ENCODE measurements at places on chromosomes 4 and X.

GRCh38 chrX:109839694-109840567, 106.9 kb upstream of the ACSL4 start:
- no peak for DNase-seq

DNA sequence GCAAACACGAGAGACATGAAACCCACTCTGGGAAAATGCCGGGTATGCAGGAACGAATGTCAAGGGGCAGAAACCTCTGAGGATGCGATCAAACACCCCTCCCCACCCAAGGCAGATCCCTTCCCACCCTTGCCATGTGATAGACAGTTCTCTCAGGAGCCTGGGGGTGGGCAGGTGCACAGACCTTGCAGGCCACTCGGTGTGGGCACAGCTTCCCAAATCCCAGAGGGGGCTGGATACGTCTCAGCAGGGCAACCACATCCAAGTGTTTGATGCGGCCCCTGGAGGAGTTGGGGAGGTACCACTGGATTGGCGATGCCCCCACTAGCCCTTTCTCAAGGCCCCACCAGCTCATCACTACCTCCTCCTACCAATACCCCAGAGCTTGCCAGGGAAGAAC, 10.4 kb upstream of the SYP start:
- DNase-seq, result no peak

DNA sequence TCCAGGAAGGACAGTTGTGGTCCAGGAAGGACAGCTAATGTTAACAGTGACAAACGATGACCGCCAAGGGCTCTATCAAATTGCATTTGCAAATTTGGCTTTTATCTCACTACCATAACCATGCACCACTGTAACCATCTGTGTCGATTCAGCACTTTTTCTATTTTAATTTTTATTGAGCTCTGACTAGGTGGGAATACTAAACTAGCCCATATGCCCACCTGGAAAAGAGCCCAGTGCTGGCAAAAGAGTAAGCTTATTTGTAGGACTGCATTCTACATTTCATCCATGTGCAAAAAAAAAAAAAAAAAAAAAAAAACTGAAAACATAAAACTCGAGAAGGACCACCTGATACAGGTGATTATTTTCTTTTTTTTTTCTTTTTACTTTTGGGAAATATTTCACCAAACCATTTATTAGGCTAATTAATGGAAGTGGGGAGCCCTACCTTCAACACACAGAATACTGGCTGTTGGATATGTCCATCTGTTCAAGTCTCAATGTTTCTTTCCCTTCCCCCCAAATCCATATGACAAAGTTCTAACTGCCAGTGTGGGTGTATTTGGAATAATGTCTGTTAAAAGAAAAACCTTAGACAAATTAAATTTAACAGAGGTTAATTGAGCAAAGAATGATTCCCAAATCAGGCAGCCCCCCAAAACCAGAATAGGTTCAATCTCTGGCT, 99.5 kb upstream of the MXRA5 start:
- no peak for DNase-seq

DNA sequence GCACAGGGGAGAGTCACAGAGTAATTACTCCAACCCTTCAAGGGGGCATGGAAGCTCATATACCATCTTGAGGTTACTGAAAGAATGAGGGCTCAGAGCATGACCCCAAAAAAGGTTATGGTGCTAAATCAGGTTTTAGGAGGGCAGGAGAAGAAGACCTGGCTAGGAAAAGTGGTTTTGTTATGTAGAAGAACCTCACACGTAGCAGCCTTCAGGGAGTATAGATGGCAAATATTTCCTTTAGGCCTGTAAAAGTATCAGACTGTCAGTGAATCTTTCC, 102.0 kb upstream of the PDE5A start:
- no peak for DNase-seq

DNA sequence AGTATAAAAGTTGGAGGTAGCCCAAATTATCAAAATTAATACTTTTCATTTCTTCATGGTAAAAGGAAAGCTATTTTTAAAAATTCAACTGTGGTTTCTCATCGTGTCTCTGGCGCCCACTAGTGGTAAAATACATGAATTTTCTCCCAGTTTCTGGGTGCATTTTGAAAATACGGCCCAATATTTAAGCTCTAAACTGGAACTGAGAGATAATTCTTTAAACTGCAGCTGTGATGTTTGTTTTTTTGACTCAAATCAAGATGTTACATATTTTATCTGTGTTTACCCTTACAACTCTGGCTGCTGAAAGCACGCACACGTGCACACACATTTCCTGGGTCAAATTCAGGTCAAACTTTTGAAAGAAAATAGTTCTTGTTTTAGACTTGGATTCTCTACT, 123.9 kb upstream of the ACSL4 start:
- DNase-seq, result no peak

DNA sequence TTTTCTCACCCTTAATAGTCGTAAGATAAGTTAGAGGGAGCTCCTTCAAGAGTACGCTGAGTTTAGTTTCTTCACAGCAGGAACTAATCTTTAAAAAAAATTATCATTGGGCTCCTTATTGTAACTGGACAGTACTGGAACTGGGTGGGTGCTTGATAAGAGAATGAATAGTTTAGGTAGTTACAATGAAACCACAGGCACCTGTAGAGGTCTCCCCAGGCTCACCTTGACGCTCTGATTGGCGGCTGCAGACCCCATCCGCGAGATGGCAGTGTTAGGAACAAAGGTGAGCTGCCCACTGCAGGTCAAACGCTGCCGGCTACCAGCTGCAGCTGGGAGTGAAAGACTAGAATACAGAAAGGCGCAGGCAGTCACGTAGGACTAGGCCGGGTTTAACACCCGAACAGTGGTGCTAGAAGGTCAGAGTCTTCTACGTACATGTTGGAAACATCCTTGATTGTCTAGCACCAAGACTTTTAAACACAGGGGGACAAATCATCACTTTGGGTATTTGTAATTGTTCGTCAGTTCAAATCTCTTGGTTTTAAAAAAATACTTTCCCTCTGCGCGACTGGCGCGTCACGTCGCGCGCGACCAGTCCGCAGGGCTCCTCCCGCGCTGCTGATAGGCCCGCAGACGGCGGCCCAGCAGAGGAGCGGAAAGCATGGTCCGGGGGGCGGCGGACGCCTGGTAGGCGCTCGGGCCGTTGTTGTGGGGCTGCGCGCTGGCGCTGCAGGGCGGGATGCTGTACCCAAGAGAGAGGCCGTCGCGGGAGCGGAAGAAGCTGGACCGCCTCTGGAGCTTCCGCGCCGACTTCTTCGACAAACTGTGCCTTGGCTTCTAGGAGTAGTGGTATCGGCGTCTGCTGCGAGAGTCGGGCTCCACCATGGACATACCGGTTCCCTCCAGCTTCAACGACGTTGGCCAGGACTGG, 45.6 kb downstream of the SMARCA5 start:
- no peak for DNase-seq

DNA sequence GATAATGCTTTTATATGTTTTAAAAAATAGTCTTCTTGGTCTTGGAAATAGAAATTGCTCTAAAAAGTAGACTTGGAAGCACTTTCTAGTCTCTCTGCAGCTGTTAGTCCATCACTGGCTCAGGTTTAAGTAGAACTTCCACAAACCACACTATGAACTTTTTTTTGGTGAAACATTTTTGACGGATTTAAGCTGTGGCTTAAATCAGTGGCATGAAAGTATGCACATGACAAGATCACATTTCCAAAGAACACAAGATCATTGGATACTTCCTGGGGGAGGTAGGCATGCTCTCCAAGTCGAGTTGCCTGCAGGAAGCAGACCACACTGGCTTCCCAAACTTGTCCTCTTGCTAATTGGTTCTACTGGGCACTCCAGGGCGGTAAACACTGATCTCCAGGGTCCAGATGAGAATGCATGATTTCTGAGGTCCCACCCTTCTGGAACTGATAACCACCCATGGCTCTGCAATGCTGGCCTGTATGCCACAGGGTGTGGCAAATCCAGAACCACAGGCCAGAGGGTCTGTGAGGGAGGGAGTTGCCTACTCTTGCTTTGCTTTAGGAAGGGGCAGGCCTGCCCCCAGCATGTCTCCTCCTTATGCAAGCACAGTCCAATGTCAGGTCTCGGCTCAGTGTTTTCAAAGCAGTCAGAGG, 331.9 kb upstream of the SFRP2 start:
- DNase-seq, result no peak

All from GOT3 (cell line).